ENCODE measurements at places on chromosomes 5 and 9. TPM values are rescaled to one million over a fixed set of nuclear protein-coding genes. Genes with fewer than 3 reads are reported as not detected.

Gene TAS2R1
- total RNA-seq = not detected

Gene IFNW1
- not detected for total RNA-seq

Gene PRSS3
- not detected for total RNA-seq

Gene CER1
- total RNA-seq = 0.71 TPM

Gene PDE6A
- total RNA-seq = not detected

GRCh38 chr9:134390947-134391318 is 64.7 kb downstream of the RXRA start:
- DNase-seq = no peak
- H3K36me3 ChIP-seq = no peaks in the 10 kb centered on the region
- H3K27ac ChIP-seq = no peak overlapping the region
- peaks cover 79% of the 10 kb centered on the region for H3K4me1 ChIP-seq

DNA sequence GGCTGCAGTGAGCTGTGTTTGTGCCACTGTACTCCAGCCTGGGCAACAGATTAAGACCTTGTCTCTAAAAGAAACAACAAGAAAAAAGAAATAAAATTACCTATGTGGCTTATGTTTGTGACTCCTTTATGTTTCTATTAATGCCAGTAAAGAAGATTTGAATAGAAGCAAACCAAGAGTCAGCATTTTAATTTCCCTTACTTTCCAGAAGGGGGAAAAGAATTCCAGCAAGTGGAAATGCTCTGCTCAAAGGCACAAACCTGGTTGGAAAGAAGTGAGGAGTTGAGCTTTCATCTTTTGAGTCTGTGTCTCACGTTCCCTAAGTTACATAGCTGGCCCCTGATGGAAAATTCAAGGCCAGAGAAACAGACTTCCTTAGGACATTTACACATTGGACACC is 23.6 kb upstream of the ELL2 start:
- no peak for DNase-seq
- no peaks in the 10 kb centered on the region for H3K27me3 ChIP-seq
- peaks cover 18% of the 10 kb centered on the region for H3K4me1 ChIP-seq

DNA sequence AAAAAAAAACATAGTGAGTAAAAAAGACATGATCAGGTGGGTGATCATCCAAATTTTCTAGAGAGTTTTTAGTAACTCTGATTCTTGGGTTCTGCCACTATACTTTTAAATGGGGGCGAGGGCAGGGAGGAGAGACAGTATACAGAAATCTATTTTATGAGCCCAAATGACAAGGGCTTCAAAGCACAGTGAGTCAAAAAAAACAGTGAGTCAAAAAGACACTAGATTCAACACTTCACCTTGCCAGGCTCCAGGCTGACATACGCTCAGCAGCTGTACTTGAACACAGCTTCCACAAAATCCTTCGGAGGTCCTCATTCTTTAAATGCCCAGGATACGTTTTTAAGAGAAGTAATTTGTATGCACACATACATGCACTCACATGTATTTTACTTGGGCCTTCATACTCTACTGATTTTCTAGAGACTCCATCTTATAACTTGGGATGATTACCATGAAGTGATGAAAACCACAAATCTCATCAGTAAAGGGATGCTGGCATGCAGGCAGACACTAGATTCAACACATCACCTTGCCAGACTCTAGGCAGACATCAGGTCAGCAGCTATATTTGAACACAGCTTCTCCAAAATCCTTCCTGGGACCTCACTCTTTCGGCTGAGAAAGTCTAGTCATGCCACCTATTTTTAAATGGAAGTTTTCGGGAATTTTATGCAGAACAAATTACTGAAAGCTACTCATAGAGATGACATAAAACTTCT is 28.8 kb downstream of the NR3C1 start:
- no peaks in the 10 kb centered on the region for H3K36me3 ChIP-seq
- DNase-seq = no peak
- no peak overlapping the region for H3K4me3 ChIP-seq
- no peaks in the 10 kb centered on the region for H3K27me3 ChIP-seq

DNA sequence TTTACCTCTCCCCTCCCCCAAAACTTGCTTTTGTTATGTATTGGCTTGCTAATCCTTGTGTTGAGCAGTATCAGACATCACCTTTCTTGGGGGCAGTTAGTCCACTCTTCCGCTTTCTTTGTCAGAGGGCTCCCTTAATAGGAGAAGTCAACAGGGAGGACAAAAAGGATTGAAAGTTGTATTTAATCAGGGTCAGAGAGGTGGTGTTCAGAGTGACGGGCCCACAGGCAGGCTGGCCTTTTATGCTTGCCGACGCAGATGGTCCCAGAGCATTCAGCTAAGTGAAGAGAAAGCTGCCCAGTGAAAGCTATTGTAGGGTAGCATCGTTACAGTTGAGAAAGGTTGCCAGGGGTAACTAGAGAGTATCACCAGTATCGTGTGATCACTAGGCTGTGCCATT is 131.1 kb downstream of the ZCCHC7 start:
- no peaks in the 10 kb centered on the region for H3K4me1 ChIP-seq
- no peaks in the 10 kb centered on the region for H3K27me3 ChIP-seq
- no peak for DNase-seq
- H3K27ac ChIP-seq = no peak overlapping the region
- no peak overlapping the region for H3K4me3 ChIP-seq

- H3K27ac ChIP-seq = no peak overlapping the region
- no peak overlapping the region for H3K4me3 ChIP-seq
- no peaks in the 10 kb centered on the region for H3K4me1 ChIP-seq
These were observed 40.0 kb downstream of the CCNH start for GRCh38 chr5:87372705-87373104.

- DNase-seq = no peak
- H3K27me3 ChIP-seq = no peaks in the 10 kb centered on the region
- H3K27ac ChIP-seq = no peak overlapping the region
These were observed 616.4 kb upstream of the NUDT12 start for GRCh38 chr5:104178829-104179456.

DNA sequence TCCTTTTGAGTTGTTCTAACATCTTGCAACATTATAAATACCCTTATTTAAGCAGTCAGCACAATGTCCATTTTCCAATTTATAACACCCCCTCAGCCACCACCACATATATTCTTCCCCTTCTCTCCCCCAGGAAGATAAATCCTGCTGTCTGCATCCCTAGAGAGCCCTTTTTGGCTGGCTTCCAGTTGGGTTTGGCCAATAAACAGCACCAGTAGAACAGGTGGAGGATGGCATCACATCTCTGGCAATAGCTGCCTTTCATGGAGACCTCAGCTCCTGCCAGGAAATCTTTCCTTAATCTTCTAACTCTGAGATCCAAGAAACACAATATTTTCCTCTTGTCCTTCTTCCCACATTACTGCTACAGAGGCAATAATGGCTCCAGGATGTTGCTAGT is 53.7 kb downstream of the TRIM36 start:
- H3K4me3 ChIP-seq = no peak overlapping the region
- no peaks in the 10 kb centered on the region for H3K27me3 ChIP-seq
- H3K27ac ChIP-seq = no peak overlapping the region

DNA sequence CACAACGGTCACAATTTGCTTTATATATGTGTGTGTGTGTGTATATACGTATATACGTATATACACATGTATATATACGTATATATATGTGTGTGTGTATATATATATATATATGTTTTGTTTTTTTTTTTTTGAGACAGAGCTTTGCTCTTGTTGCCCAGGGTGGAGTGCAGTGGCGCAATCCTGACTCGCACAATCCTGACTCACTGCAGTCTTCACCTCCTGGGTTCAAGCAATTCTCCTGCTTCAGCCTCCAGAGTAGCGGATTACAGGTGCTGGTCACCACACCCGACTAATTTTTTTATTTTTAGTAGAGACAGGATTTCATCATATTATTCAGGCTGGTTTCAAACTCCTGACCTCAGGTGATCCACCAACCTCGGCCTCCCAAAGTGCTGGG is 3.1 kb downstream of the RNF38 start:
- H3K27me3 ChIP-seq = no peaks in the 10 kb centered on the region
- H3K4me3 ChIP-seq = no peak overlapping the region
- no peaks in the 10 kb centered on the region for H3K36me3 ChIP-seq
- no peak for DNase-seq

DNA sequence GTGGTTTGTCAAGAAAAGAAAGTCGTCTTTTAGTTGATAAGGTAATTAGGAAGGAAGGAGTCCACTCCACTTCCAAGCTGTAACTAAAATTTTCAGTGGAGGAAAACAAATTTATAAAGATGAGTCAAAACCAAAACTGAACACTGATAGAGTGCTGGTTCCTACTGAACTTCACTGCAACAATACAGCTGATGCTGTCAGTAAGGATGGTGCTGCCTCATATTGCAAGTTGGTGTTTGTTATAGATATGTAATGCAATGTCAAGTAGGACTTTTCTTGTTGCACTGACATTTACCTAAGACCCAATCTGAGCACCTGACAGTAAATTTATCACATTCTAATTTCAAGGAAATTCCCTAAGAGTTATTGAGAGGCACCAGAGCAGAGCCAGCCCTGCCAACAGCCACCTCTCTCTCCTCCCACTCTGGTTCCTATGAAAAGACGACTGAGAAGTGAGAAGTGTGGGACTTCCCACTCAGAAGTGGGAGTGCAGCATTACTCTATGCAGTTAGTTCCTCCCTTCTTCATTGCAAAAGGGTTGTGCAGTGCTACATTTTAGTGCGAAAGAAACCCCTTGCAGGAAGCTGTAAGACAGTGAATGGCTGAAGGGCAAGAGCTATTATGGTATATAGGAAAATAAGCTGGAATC is 350.8 kb downstream of the NFIB start:
- H3K4me3 ChIP-seq = no peak overlapping the region
- H3K4me1 ChIP-seq = no peaks in the 10 kb centered on the region
- H3K36me3 ChIP-seq = no peaks in the 10 kb centered on the region
- DNase-seq = no peak

DNA sequence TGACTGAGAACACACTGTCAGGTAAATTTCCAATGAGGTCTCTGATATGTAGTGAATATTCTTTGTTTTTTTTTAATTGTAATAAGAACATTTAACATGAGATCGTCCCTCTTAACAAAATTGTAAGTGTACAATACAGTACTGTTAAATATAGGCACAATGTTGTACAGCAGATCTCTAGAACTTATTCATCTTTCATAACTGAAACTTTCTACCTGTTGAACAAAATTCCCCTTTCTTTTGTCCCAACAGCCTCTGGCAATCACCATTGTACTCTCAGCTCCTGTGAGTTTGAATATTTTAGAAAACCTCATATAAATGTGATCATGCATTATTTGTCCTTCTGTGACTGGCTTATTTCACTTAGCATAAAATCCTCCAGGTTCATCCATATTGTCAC is 10.6 kb upstream of the PRLR start:
- H3K4me3 ChIP-seq = no peak overlapping the region
- H3K36me3 ChIP-seq = no peaks in the 10 kb centered on the region
- H3K27me3 ChIP-seq = no peaks in the 10 kb centered on the region
- no peak overlapping the region for H3K27ac ChIP-seq
- DNase-seq = no peak
- no peaks in the 10 kb centered on the region for H3K4me1 ChIP-seq

DNA sequence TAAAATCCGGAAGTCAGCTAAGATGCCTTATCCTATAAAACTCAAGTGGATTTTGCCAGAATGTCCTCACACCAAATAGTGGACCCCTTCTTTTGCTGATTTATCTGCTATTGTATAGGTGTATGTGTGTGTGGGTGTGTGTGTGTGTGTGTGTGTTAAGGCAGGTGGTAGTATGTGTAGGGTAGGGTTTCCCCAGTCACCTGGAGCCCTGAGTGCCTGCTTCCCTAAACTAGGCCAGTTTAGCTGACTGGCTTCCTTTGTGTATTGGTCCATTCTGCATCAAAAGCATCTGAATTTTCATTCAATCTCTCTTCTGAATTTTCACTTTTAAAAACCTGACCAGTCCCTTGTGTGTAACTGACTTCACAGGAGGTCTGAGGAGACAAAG is 42.2 kb upstream of the LCP2 start:
- H3K27ac ChIP-seq = no peak overlapping the region
- no peaks in the 10 kb centered on the region for H3K36me3 ChIP-seq
- H3K4me3 ChIP-seq = no peak overlapping the region
- no peak for DNase-seq
- H3K4me1 ChIP-seq = no peaks in the 10 kb centered on the region

DNA sequence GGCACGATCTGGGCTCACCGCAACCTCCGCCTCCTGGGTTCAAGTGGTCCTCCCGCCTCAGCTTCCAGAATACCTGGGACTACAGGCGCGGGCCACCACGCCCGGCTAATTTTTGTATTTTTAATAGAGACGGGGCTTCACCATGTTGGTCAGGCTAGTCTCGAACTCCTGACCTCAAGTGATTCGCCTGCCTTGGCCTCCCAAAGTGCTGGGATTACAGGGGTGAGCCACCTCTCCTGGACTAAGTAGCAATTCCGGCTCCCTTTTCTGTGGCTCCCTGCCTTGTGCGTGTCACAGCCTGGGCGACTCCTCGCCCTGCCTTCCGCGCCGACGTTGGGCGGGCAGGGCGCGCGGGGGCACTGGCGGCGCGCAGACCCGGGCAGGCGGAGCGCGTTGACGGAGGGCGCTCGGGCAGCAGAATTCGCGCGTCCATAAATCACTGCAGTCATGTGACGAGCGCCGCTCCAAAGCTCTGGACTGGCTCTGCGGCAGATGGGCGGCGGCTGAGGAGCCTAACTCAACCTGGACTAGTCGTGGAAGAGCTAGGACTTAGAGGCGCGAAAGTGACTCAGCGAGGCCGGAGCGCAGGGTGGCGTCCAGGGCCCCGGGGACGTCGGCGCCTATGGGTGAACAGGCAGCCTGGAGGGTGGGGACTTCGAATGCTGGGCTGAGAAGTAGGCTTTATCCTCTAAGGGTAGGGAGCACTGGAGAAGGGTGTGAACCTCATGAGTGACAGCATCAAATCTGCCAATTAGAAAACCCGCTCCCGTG is 1.4 kb upstream of the CIZ1 start:
- DNase-seq = peak; percentile 93
- peaks cover 26% of the 10 kb centered on the region for H3K4me1 ChIP-seq
- H3K36me3 ChIP-seq = no peaks in the 10 kb centered on the region

DNA sequence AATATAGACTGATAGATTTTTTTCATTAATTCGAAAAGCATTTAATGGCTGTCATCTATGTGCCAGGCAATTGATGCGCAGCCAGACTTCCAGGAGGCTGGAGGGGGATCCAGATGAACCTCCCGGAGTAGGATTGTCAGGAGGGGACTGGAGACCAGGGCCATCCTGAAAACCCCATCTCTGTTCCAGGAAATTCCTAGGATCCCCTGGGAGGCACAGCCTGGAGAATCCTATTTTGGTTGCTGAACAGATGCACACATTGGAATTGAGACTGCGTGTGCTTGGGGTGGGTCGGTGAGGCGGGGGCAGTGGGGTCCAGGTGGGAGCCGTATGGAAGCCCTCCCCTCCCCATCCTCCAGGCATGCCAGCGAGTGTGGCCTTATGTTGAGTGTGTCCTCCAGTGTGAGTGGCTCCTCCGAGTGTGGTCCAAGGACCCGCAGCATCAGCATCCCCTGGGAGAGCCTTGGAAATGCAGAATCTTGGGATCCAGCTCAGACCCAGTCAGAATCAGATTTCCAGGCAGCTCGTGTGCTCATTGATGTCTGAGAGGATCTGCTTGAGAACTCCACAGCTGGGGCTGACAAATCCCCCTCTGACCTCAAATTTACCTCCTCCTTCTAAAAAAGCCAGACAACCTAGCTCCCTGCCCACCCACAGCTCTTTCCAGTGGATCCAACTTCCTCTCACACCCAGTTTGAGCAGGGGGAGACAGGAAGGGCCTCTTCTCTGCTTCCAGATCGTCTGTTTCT is 38.7 kb downstream of the ROPN1L start:
- no peaks in the 10 kb centered on the region for H3K4me1 ChIP-seq
- DNase-seq = no peak
- H3K27me3 ChIP-seq = no peaks in the 10 kb centered on the region
- no peaks in the 10 kb centered on the region for H3K36me3 ChIP-seq
- no peak overlapping the region for H3K27ac ChIP-seq
- no peak overlapping the region for H3K4me3 ChIP-seq

- no peak overlapping the region for H3K27ac ChIP-seq
- H3K27me3 ChIP-seq = no peaks in the 10 kb centered on the region
- DNase-seq = no peak
- H3K4me1 ChIP-seq = no peaks in the 10 kb centered on the region
- H3K36me3 ChIP-seq = no peaks in the 10 kb centered on the region
These were observed 583.6 kb downstream of the TMEM38B start for GRCh38 chr9:106277966-106278365.

Measured in sigmoid colon (tissue), 7 donors.